Hepatic stellate cell (primary cell): ENCODE measurements at places on chromosomes 12 and 14.

DNA sequence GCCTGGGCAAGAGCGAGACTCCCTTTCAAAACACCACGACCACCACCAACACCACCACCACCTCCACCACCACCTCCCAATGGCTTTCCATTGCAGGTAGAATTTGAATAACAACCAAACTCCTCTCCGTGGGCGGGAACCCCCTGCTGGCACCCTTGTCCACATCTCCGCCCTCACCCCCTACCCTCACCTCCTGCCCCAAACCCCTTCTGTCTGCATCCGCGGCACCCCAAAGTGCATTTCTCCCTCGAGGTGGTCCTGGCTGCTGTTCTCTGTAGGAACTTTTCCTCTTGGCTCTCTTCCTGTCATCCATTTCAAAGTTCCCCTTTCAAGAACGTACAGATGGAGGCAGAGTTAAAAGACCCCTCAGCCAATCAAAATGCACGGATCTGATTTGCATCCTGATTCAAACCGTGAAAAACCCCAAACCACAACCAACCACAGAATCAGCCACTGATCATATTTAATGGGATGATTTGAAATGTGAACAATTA lies 3.8 kb downstream of the SDSL start:
- DNase-seq = no peak

GRCh38 chr14:81153187-81153586 lies 67.6 kb downstream of the GTF2A1 start:
- DNase-seq = no peak

GRCh38 chr12:79911889-79912656 lies 22.8 kb downstream of the PPP1R12A start:
- no peak for DNase-seq

DNA sequence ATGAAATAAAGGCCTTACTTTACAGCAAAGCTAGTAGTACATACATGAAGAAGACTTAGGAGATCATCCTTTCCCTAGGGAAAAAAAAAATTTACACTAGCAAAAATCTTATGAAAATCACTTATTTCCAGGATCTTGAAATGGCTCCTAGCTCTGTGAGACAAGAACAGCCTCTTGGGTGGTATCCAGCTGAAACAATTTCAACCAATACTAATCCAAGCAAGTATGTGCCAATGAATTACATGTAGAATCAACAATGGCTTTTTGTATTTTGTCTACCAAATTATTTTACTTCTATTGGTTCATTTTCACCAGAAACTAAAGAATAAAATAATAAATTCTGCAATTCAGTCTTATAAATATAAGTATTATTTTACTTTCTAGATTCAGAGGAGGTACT lies 2.7 kb upstream of the SLCO1A2 start:
- no peak for DNase-seq

DNA sequence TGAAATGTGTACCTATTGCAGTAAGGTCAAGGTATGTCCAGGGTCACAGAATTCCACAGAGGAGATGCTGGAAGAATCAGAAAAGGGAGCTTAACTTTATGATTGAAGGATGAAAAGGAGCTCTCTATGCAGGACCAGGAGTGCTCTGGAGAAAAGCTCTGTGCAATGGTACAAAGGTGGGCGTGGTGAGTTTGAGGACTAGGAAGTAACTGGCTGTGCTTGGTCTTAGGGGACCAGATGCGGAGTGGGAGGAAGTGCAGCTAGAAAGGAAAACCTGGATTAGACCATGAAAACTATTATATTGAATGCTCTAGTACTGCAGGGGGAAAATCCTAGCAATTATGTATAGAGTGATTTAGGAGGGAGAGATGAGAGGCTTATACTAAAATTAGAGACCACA lies 56.8 kb downstream of the BTG1 start:
- DNase-seq = no peak

DNA sequence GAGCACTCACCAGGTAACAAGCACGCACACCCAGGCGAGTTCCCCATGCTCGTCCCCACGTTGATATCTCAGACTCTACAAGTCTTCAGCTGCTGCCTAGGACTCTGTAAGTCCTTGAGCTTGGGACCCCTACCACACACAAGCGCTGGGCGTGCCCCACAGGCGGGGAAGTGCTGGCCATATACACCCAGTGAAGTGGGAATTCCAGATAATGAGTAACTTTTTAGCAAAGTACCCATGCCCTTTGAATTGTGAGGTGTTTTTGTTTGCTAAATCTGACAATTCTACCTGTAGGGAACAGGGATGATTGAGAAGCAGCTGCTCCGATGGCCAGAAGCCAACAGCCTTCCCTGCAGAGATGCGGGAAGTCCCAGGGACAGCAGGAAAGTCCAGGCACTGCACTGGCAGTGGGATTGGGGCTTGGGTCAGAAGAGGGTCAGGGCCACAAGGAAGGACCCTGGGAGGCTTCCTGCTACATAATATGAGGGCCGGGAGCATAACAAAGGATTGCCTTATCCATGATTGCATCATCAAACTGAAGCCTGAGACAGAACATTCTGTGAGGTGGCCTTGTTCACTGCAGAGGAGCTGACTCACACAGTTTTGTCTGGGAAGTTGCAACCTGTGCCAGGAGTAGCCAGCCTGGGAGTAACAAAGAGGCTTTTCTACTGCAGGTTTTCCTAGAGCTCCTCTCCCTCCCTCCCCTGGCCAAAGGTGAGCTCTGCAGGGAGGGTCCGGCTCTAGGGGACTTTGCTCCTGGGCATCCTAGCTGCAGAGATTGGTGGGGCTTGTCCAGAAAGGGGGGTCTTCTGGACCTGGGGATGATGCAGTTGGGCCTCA lies 13.2 kb upstream of the SERPINA3 start:
- peak; percentile 79 for DNase-seq

DNA sequence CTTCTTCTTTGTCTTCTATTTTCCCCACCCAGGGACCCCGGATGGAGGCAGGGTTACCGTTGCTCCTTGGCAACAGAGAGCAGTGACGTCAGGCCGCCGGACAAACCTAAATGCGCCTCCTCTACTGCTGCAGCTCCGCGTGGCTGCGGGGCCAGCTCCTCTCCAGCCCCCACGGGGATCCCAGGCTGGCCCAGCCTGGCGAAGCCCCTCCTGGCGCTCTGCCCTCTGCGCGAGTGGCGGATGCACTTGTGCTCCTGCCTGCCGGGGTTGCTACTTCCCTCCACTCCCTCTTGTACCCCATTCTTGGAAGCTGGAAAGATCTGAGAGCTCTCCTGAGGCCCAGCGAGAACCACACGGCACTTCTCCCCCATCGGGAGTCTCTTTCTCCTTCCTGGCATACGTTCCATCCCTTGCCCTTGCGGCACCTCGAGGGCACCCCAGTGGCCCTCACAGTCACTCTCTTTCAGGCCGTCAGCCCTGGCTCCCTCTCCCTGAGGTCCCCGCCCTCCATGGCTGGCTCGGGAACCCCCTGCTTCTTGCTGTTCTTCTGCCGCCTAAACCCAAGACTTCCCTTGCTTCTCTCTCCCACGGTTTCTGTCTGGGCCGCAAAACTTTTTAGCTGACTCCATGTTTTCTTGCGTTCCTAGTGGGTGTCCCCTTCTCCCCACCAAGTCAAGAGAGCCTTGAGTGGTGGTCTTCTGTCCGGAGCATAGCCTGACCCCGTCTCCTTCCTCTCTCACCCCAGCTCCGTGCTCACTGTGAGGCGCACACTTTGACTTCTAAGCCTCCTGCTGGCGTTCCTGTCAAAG lies 121.7 kb downstream of the PAPOLA start:
- no peak for DNase-seq
